ENCODE measurements at places on chromosomes 1 and 21. TPM values are rescaled to one million over a fixed set of nuclear protein-coding genes. Genes with fewer than 3 reads are reported as not detected.

FAM177B gene
- not detected for total RNA-seq

FLG2 gene
- total RNA-seq = not detected

MAEL gene
- not detected for total RNA-seq

BEST4 gene
- 0.30 TPM for total RNA-seq
